Caudate nucleus (tissue), 63 donors: ENCODE measurements at places on chromosomes 12 and 14.

- DNase-seq = no peak
Observed at GRCh38 chr12:3747543-3747942, 5.4 kb downstream of the CRACR2A start.

DNA sequence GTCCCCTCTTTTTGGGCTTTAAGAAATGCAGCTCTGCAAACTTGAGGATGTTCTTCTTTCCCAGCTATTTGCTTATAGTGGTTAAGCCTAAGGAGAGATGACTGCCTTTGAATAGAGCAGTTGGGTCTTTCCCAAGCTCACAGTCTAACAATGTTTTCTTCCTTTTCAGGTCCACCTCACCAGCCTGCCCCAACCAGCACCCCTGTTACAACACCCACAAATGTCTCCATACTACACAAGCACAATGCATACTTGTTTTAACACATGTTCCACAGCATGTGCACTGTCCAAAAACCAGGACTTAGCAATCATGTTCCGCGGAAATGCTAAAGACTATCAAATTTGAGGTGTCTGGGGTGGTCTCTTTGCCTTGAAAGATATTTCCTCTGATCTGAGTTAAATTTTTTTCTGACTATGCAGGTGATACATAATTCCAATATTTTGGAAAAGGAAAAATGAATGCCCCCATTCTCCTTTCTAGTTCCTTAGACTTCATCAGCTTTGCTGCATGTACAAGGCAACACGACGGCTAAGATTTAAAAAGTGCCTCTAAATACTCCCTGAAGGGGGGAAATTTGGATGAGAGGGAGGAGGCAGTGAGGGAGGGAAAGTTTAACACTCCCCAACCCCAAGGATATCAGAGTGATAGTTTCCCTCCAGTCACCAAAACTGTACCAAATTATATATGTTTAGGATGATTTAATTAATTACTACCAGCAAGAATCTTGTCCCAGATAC, 6.6 kb upstream of the HOXC13 start:
- DNase-seq = no peak

- no peak for DNase-seq
Observed at GRCh38 chr12:101747697-101748096, 8.4 kb upstream of the SYCP3 start.

DNA sequence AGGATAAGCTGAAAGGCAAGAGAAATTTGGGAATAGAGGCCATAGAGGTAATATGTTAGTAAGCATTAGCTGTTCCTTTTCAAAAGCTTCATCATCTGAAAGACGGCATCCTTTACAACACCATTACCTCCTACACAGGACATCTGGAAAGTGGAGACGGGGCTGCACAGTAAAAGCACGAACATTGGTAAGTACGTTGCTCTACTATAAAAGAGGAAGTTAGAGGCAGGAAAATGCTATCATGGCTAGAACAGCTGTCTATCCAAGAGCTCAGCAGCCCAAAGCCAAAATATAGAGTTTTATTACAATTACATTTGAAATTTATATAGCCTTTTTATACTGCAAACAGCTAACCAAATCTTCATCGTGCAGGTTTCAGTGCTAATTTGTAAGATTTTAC, 172.3 kb upstream of the GRIP1 start:
- DNase-seq = no peak

- DNase-seq = no peak
Observed at GRCh38 chr14:95725685-95726336, 11.9 kb upstream of the TCL1A start.

DNA sequence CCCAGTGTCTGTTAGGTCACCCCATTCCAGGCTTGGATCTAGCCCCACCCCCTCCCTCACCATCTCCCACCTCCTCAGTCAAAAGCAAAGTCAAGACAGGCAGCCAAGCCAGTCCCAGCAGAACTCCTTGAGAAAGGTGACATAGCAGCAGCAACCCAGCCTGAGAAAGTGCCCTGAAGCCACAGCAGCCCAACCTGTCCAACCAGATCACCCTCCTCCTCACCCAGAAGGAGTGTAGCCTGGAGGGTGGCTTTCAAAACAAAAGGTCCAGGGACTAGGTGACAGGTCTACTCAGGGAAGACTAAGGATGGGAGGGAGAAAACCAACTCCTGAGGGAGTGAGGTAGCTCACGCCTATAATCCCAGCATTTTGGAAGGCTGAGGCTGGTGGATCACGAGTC, 5.2 kb downstream of the RAB15 start:
- no peak for DNase-seq

- DNase-seq = no peak
Observed at GRCh38 chr12:132502149-132502881, 12.4 kb downstream of the FBRSL1 start.

DNA sequence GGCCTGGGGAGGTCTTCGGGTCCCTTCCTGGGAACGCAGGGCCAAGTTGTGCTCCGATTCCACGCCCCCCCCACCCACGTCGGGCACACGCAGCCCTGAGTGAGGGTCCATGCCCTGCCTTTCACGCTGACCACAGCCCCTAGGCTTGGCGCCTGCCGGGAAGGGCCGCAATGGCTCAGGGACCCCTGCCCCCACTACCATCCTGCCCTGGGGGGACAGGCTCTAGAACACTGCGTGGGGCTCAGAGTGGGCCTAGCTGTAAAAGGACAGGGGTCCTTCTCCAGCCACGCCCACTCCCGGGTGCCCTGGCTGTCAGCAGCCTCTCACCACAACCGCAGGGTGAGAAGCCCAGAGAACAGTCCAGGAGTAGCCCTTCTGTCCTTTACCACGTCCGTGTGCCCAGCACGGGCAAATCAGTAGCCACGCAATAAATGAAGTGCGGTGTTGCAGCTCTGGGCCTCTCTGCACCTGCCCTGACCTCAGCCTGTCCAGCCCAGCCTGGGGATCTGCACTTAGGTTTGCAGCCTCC, 9.4 kb upstream of the GPR68 start:
- DNase-seq = no peak

GRCh38 chr14:94426526-94426925, 26.1 kb downstream of the SERPINA11 start:
- no peak for DNase-seq

- DNase-seq = no peak
Observed at GRCh38 chr12:26628234-26628633, 204.8 kb downstream of the ITPR2 start.

- no peak for DNase-seq
Observed at GRCh38 chr14:65080960-65081747, 21.2 kb downstream of the MAX start.

GRCh38 chr12:6234906-6235305, 34.7 kb downstream of the CD9 start:
- DNase-seq = no peak

DNA sequence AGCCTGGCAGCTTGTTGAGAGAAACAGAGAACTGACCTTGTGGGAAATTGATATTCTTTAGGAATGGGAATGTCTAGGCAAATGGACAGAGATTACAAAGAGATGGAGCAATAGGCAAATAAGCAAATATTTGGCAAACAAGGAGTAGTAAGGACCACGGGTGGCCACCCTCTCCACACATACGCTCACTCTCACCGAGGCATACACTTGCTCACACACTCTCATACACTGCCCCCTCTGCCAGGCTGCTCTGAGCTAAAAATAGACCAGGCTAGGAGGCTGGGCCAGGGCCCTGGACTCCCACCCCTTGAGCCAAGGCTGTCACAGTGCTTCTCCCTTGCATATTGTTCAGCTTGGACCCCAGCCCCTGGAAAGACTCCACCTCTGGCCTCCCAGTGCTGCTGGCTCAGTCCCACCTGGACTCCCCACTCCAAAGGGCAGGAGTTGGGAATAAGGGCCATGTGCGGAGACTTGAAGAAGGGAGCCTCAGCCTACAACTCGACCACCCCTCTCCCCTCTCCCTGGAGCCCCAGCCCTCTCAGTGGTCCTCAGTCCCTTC, 1.1 kb downstream of the PPP1R1A start:
- no peak for DNase-seq

DNA sequence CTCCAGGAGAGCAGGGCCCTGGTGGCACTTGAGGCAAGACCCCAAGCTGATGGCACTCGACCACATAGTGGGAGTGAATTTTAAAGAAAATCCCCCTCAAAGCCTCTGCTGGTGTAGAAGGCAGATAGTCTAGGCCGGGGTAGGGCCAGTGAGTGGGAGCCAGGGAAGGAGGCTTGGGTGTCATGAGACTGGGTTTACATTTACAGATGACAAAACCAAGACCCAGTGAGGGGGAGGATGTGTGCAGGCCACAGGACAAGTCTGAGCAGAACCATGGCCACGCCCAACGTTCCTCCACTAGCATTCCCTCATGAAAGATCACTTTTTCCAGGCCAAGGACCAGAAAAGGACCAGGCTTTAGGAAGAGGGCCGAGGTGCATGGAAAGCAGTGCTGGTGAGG, 42.0 kb downstream of the EVL start:
- DNase-seq = no peak

GRCh38 chr14:34843011-34843554, 32.1 kb downstream of the BAZ1A start:
- DNase-seq = no peak

- no peak for DNase-seq
Observed at GRCh38 chr12:20507711-20508110, 139.4 kb downstream of the PDE3A start.

GRCh38 chr14:98218218-98218617, 1053.8 kb downstream of the BCL11B start:
- DNase-seq = no peak

DNA sequence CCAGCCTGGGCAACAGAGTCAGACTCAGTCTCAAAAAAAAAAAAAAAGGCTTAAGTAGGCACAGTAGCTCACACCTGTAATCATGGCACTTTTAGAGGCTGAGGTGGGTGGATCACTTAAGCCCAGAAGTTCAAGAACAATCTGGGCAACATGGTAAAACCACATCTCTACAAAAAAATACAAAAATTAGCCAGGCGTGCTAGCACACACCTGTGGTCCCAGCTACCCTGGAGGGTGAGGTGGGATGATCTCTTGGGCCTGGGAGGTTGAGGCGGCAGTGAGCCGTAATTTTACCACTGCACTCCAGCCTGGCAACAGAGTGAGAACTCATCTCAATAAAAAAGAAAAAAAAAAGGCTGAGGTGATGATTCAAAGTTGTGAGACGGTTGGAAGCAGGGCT, 9.1 kb upstream of the RESF1 start:
- no peak for DNase-seq

DNA sequence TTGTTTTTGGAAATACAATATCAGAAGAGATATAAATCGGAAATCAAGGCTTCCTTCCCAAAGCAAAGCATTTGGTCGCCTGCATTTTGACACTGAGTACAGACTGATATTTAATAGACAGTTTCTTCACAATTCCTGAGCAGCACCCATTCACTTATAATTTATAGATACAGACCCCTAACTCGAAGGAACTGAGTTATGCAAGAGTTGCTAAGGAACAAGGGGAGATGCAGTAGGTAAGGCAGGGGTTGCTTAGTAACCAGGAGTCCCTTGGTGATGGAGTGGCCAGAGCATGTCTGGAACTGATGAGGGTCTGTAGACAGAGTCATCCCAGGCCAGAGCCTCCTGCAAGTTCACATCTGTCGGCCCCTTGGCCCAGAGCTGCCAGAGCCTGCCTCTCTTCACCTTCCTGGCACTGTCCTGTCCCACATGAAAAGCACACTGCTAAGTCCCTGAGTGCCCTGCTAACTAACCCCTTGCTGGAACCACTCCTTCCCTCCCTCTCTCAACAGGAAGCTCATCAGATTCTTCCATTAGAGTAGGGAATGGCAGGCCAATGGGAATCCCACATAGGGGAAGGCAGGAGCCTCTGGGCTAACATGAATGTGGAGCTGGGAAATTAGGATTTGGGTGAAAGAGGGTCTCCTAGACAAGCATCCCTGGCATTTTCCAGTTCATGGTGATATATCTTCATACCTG, 3.6 kb upstream of the DHRS2 start:
- no peak for DNase-seq

- no peak for DNase-seq
Observed at GRCh38 chr12:121525411-121525810, 55.4 kb downstream of the KDM2B start.
